ENCODE measurements at places on chromosomes 5 and 9.
A peak's percentile ranks its signal among the peaks of the same experiment; 100 is the strongest.

DNA sequence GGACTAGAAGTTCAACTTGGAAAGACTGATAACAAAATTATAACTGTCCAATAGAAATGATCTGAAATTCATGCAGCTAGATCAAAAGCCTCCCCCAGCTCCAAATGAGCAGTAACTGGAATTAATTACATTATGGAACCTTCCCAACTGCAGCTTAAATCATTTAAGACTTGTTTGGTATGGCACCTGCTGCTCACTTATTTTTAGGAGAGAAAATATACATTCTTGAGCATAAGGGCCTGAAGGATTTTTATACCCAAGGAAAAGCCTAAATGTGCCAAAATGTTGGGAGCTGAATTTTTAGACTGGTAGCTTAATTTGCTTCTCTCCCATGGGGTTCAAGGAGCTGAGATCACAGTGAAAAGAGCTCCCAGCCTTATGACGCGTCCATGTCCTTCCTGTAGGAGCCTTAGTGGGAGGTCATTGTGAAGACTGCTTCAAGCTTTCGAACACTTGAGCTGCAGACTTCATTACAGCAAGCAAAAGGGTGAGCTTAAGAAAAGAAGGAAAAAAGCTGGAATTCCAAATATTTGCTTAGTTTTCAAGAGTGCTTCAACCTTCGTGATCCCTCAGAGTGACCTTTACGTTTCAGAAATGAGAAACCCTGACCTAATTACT, 276.0 kb downstream of the DMAC1 start:
- no peak for DNase-seq

GRCh38 chr5:31137676-31138075, 55.8 kb upstream of the CDH6 start:
- DNase-seq, result no peak

- peak; percentile 32 for DNase-seq
These were observed 21.6 kb downstream of the LPCAT1 start for GRCh38 chr5:1502046-1502736.

DNA sequence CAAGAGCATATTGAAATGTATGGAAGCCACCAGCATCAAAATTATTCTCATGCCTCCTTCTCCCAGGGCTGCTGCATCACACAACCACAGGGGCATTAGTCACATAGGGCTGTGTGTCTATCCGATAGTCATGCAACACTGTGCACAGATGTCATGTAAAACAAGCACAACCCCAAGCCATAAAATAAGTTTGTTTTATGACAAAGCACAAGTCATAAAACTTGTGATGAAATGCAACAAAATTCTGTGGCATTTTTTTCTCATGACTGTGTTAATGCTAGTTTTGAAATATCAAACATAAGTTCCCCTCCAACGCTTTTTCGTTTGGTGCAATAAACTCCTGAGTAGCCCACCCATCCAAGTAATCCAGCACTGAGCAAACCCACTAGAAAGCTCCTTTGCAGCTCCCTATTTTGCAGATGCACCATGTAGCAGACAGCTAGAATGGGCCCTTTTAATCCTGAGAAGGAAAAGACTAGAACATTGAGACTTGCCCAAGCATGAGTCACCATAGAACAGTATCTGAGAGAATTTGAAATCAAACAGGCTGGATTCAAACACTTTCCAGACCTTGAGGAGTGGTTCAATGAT, 93.3 kb upstream of the ZNF366 start:
- DNase-seq, result no peak

DNA sequence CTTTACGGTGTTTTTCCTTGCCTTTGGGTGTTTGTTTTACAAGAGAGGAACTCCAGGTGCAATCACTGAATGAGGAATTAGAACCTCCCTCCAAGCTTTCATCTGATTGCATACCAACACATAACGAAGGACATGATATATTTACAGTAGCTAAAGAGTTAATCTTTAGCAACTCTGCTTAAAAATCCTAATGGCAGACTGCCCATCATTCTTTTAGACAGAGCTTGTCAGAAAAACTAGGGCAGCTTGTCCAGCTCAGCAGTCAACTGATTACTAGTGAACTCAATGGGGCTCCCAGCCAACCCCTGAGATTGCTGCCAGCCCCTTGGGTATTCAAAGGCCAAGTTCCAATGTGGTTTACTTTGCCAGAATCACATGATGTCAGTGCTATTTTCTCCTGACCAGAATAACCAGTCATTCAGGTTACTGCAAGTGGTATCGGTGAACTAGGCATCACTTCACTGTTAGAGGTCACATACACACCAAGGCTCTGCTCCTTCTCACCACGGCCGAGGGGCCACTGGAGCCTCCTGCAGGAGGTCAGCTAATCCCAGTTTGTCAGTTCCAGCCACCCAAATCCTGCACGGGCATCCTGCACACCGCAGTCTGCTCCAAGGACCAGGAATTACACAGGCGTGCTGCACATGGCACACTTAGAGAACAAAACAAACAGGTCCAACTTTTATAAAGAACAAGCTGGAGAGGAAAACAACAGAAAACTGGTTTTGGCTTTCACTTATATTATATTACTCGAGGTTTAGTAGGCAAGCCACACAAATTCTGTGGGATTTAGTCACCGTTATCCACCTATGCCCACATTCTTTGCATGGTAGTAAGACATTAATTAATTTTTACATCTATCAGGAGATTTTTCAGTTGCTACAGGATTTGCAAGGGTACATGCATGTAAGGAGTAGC, 62.5 kb downstream of the NFIB start:
- no peak for DNase-seq

GRCh38 chr5:40733879-40734563, 21.7 kb downstream of the TTC33 start:
- no peak for DNase-seq

GRCh38 chr5:81601919-81602318, 149.0 kb downstream of the SSBP2 start:
- DNase-seq, result no peak

- DNase-seq, result no peak
These were observed 107.7 kb downstream of the TENT4A start for GRCh38 chr5:6820851-6821479.

GRCh38 chr5:89729623-89730301, 679.8 kb downstream of the CETN3 start:
- no peak for DNase-seq

DNA sequence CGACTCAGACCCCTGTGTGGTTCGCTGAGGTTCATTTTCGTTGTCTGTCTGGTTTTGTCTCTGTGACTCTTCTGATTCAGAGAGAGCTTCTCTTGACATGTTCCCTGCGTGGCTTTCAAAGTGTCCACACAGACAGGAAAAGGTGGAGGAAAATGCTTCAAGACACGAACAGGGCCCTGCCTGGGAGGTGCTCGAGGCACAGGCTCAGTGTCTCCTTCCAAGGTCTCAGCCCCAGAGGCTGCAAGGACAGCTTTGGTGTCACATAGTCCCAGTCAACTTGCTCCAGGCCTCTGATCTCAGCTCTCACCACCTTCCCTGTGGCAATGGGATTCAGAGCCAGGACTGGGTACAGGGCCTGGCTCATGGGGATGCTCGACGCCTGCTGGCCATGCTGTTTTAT, 51.6 kb upstream of the SARDH start:
- no peak for DNase-seq

GRCh38 chr5:137361280-137361679, 137.8 kb downstream of the SPOCK1 start:
- DNase-seq, result no peak

GRCh38 chr5:9932770-9933169, 302.6 kb upstream of the TAS2R1 start:
- DNase-seq, result no peak

GRCh38 chr5:176578391-176578808, 29.3 kb downstream of the CDHR2 start:
- DNase-seq, result no peak

GRCh38 chr9:86550401-86550800, 196.2 kb upstream of the TUT7 start:
- DNase-seq, result no peak

- no peak for DNase-seq
These were observed 107.4 kb downstream of the FBXO38 start for GRCh38 chr5:148491015-148491792.

DNA sequence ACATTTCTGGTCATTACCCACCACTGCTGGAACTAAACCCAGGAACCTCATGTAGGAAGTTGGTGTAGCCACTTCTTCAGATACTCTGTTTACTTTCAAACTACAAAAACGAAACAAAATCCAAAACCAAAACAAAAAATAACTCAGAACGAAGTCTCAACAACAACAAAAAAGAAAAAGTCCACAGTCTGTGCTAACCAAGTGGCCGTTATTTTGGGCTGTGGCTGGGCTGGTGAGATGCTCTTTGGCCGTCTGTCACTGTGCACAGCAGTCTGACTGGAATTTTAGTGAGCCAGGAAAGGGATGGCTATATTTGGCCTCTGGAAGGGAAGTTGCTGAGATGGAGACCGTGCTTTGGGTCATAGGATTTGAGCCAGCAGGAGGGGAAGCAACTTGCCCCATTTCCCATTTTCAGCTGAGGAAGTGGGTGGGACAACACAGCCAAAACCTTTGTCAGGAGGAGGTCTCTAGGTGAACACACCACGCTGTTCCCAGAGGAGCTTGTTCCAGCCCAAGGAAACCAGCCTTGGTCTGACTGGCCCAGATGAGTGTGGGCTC, 334.1 kb downstream of the ZSWIM6 start:
- no peak for DNase-seq

- DNase-seq, result no peak
These were observed 175.2 kb upstream of the RAI14 start for GRCh38 chr5:34480810-34481528.

GRCh38 chr5:72622170-72622760, 115.1 kb upstream of the ZNF366 start:
- DNase-seq, result no peak

GRCh38 chr5:65252977-65253376, 228.7 kb downstream of the ADAMTS6 start:
- DNase-seq, result no peak

- DNase-seq, result no peak
These were observed 74.7 kb downstream of the LURAP1L start for GRCh38 chr9:12849486-12850003.

DNA sequence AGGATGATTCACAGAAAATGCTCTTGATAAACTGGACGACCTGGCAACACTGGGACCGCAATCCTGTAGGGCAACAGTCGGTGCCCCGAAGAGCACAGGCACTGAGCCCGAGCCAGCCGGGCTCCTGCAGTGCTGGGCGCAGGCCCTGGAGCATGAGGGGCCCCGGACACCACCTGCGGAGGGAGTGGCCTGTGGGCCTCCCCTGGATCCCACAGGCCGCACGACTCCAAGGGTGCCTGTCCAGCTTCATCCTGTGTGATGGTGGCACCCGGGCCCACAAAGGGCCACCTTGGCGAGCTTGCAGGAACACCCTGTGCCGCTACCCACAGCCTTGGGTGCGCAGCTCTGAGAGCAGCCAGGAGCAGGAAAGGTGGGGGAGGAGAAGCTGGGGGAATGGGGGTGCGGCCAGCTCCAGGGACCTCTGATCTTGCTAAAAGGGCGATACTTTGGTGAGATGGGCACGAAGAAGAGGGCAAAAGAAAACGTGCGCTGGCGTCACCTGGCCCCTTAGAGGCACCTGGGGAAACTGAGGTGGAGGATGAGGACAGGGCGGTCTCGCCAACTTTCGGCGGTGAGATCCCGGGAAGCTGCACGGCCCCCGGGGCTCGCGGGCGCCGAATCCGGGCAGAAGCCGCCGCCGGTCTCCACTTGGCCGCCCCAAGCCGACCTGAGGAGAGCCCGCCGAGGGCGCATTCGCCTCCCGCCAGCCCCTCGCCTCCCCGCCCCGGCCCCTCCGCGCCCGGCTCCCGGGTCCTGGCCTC, 722 bp downstream of the TBC1D9B start:
- no peak for DNase-seq

- no peak for DNase-seq
These were observed 50.8 kb upstream of the PCSK1 start for GRCh38 chr5:96483878-96484277.

DNA sequence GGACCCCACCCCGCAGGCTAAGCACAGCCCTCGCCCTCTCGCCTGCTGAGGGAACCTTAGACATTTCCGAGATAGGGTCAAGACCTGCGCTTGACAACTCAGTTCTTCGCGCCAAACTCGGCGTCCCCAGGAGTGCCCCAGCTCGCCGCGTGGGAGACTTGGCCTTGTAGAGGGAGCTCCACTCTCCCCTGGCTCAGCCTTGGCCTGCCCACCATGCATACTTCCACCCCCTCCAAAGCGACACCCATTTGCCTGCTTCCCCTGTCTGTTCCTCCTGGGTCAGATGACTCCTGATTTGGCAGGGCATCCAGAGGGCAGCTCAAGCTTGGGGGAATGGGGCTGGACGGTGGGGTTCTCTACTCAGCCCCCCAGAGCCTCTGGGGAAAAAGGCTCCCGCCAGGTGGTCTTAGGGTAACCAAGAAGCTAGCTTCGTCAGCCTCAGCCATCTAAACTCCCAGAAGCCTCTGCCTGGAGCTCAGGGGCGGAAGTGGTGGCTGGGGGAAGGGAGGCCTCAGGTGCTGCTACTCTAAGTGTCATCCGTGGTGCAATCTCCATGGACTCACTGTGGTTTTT, 560 bp downstream of the DOCK2 start:
- DNase-seq, result peak; percentile 29

GRCh38 chr9:134968011-134968822, 50.5 kb upstream of the FCN1 start:
- no peak for DNase-seq

DNA sequence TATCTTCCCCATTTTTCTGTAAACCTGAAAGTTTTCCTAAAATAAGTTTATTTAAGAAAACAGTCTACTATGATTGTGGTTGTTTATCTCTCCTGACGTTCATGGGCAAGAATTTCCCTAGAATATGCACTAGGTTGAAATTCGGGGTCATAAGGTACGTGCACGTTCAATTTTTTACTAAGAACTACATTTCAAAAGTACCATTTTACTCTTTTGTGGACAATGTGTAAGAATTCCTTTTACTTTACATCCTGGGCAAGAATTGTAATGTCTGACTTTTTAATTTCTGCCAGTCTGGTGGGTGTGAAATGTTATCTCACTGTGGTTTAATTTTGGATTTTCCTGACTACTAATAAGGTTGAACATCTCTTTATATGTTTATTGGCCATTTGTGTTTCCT, 12.4 kb downstream of the IL5 start:
- no peak for DNase-seq

DNA sequence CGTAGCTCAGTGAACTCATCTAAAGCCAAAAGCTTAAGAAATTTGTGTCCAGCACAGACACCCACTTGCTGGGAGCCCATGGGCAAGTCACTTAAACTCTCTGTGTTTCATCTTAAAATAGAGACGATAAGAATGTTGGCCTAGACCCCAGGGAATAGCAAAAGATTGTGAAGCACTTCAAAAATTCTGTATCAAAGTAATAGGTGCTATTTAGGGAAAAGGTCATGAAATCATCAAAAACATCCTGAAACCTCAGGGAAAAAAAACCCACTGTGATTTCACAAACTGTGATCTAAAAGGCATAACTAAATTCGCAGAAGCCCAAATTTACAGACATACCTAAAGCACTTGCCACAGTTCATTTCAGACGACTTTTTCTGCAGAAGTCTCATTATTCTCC, 278.3 kb downstream of the NR2F1-AS1 start:
- no peak for DNase-seq

DNA sequence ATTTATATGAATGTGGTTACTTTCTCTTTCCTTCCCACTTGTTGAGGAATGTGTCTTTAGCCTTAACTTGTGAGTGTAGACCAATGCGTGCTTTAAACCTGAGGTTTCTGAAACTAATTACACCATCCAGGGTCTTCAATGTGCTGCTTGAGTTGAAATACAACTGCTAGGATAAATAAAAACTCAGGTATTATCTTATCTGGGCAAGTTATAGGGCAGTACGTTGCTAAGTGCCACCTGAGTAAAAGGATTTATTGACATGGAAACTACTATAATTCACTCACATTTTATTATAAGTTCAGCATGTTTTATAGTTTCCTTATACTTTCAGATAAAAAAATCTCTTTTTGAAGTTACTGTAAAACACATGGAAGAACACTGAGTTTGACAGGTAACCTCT, 1136.8 kb upstream of the NUDT12 start:
- no peak for DNase-seq

All from SIG-M5 (cell line).